ENCODE measurements at places on chromosomes 12 and 14.

DNA sequence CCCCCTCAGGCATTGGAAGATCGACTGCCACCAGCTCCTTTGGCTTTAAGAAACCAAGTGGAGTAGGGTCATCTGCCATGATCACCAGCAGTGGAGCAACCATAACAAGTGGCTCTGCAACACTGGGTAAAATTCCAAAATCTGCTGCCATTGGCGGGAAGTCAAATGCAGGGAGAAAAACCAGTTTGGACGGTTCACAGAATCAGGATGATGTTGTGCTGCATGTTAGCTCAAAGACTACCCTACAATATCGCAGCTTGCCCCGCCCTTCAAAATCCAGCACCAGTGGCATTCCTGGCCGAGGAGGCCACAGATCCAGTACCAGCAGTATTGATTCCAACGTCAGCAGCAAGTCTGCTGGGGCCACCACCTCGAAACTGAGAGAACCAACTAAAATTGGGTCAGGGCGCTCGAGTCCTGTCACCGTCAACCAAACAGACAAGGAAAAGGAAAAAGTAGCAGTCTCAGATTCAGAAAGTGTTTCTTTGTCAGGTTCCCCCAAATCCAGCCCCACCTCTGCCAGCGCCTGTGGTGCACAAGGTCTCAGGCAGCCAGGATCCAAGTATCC, 288.7 kb downstream of the NAV3 start:
- DNase-seq: no peak

GRCh38 chr14:69068744-69069421, 84.0 kb downstream of the DCAF5 start:
- peak; percentile 82 for DNase-seq

- no peak for DNase-seq
Observed at GRCh38 chr14:94517641-94518257, 8.5 kb upstream of the SERPINA12 start.

DNA sequence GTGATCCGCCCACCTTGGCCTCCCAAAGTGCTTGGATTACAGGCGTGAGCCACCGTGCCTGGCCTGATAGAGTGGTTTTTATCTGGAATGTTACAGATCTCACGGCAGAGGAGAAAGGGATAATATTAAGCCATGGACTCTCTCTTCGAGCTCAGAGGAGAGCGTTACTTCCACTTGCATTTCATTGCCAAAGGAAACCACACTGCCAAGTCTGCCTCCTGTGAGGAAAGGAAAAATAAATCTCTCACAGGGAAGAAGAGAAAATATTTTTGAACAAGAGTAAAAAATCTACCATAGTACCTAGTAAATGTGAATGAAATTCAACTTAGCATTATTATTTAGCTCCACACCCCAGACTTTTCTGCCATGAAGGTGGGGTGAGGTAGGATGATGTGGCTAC, 319.2 kb upstream of the PRICKLE1 start:
- DNase-seq: no peak

DNA sequence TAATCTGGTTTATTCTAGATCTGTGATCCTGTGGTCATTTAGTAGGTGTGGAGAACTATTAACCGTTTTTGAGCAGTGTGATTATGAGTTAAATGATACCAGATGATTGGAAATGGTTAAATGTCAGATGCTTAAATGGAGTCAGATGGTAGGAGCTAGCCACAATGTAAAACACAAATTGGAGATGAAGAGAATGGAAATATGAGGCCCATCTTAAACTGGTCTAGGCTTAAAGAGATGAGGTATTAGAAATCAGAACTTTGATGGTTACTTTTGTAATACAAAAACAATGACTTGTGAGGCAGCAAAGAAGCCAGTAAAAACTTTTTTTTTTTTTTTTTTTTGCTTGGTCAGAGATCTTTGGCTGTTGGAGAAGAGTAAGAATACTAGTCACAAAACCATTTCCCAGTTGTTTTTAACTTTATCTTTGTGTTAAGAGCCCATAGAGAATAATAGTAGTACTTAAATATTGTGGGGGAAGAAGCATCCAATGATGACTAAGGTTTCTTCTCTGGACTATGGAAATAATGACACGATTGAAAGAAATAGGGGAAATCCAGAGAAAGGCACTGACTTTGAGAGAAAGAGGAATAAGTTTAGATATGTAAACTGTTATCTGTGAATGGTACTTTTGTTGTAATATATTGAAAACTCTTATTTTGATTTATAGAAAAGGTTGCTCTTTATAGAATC, 95.9 kb downstream of the WNK1 start:
- peak; percentile 65 for DNase-seq

GRCh38 chr12:66127650-66128049, 2.9 kb downstream of the LLPH start:
- DNase-seq: peak; percentile 91

- DNase-seq: no peak
Observed at GRCh38 chr12:38123566-38124246, 192.9 kb upstream of the ALG10B start.

GRCh38 chr14:88004506-88005036, 364 bp upstream of the GPR65 start:
- DNase-seq: no peak

DNA sequence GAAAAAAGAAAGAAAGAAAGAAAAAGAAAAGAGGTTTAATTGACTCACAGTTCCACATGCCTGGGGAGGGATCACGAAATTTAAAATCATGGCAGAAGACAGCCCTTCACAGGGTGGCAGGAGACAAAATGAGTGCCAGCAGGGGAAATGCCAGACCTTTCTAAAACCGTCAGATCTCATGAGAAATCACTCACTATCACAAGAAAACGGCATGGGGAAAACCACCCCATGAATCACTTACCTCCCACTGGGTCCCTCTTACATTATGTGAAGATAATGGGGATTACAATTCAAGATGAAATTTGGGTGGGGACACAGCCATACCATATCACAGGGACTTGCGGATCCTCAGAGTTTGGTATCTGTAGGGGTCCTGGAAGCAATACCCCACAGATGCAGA, 16.3 kb upstream of the EGLN3 start:
- no peak for DNase-seq

- no peak for DNase-seq
Observed at GRCh38 chr14:65032319-65032718, 45.6 kb downstream of the FNTB start.

DNA sequence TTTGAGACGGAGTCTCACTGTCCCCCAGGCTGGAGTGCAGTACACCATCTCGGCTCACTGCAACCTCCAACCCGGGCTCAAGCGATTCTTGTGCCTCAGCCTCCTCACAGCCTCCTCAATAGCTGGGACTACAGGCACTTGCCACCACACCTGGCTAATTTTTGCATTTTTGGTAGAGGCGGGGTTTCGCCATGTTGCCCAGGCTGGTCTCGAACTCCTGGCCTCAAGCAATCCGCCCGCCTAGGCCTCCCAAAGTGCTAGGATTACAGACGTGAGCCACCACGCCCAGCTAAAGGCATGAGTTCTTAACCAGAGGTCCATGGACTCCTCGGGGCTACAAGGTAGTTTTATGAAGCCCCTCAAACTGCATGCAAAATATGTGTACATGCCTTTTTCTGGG, 2.1 kb downstream of the SARNP start:
- no peak for DNase-seq

DNA sequence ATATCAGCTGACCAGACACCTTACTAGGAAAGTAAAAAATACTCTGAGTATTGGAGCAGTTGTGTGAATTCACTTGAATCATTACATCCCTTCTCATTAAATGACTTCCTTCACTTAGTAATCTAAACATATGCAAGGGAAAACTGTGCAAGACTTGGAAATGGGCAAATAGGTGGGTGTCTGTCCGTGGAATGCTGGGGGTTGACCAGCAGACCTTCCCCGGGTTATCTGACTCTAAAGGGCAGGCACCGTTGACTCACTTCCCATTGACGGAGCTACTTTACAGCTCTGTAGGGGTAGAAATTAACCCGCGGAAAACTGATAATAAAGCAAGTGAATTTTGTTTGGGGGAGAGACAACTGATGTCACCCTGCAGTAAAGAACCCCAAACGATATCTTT, 199.3 kb downstream of the TTC7B start:
- DNase-seq: peak; percentile 26

- DNase-seq: no peak
Observed at GRCh38 chr12:53170215-53170614, 10.3 kb upstream of the ZNF740 start.

- peak; percentile 21 for DNase-seq
Observed at GRCh38 chr14:64281805-64282204, 12.4 kb downstream of the ESR2 start.

- DNase-seq: no peak
Observed at GRCh38 chr12:103517161-103517560, 21.4 kb upstream of the C12orf42 start.

DNA sequence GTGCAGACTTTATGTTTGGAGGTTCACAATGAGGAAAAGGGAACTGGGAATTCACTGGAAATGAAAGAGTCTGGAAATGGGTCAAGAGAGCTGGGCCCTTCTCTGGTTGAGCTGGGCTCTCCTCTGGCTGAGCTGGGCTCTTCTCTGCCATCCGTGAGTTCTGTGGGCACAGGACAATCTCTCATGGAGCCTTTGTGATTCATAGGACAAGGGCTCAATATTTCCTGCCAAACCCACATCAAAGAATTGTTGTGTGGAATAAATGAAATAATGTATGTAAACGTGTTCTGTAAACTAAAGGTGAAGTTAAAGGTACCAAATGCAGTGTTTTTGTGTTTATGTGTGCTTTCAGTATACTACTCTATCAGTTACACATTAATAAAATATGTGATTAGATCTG, 95.5 kb upstream of the OVCH1 start:
- no peak for DNase-seq

GRCh38 chr12:76080017-76080728, 4.3 kb downstream of the NAP1L1 start:
- DNase-seq: peak; percentile 42

DNA sequence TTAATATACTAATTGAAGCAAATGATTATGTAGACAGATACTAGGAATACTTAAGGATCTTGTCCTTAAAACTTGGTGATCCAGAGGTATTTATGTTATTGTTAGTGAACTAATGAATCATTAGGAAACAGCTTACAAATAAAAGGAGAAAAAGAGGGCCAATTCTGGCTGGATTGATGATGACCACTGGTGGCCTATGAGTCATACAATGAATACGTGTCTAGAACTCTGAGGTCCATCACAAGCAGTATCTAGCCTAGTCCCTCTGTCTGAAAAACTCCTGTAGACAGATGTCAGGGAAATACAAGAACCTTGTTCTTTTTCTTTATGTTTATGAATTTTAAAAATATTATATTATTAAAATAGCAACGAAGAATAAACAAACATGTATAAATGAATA, 51.7 kb upstream of the RTL1 start:
- peak; percentile 72 for DNase-seq

DNA sequence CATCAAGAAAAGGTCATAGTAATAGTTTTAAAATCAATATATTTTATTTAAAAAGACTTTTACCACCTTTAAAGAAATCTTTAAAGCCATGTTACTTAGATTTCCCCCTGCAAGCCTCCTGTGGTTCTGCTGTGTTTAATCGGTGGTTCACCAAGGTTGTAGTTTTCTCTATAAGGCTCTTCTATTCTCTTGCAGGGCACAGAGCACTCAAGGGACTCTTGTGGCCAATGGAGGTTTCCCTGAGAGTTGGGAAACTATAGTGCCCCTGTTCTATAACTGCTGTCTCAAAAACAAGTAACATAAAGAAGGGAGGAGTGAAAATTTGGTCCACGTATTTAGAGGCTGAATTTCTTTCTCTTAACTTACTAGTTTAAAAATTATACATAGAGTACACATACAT, 25.0 kb downstream of the DACT1 start:
- no peak for DNase-seq

DNA sequence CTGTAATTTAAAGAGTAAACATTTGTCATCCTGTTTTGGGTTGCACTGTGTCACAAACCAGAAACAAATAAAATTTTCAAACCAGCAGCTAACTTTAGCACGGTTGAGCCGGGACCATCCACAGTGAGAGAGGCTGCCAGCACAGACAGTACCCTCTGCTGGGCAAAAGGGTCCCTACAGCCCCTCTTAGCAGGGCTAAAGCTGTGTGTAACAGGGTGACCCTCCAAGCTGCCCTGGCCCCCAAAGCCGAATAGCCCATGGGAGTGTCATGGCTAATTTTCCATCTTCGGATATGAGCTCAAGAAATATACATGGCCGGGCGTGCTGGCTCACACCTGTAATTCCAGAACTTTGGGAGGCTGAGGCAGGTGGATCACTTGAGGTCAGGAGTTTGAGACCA, 157.1 kb upstream of the GRIN2B start:
- DNase-seq: no peak

DNA sequence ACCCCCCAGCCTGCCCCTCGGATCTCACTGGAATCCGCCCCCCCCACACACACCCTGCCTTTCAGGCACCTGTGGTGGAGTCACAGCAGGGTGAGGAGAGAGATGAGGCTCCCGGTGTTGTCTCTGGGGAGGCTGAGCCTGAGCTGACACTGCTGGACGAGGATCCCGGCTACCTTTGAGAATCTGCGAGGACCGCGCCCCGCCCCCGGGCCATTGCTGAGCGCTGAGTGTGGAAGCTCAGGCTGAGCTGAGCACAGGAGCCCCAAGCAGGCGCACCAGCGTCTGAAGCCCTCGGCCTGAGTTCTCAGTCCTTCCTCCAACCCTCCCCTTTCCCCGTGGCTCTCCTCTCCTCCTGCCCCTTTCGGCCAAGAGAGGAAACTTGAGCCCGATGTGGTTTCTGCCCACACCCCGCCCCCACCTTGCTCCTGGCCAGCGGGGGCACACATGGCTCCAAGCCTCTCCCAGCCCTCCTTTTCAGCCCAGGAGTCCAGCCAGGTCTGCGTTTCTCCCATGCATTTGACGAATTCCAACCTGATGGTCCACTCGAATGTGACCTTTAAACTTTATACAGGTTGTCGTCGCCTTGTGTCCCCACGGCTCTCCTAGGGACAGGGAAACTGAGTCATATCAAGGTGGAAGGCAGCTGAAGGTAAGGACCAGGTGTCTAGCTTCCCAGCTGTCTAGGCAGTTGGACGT, at the start of gene NFE2:
Gene NFE2 (minus strand): TSS at position 284 of the 696 bp plus-strand sequence. CDS start 5,767 bp downstream, outside the sequence.
- peak; percentile 77 for DNase-seq

DNA sequence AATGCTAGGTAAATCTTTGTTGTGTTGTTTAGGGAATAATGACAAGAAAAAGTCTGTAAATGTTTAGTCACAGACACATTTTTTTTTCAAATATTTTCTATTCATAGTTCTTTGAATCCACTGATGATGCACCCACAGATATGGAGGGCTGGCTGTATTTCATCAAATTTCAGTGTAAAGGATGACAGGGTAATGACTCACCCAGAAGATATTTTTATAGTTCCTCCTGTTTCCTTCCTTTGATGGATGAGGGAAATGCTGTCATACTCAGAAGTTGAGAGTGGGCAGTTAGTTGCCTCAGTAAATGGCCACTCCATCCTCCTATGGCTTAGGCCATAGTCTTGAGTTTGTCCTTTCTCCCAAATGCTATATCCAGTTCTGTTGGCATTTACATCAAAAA, 76.9 kb upstream of the REP15 start:
- peak; percentile 90 for DNase-seq

Data from iris pigment epithelial cell (primary cell).